ENCODE measurements at places on chromosomes 5 and 9. TPM values are rescaled to one million over a fixed set of nuclear protein-coding genes. Genes with fewer than 3 reads are reported as not detected.

PITX1 gene
- total RNA-seq = 8.7 TPM

PCDHGB2 gene
- 3.3 TPM for total RNA-seq

LURAP1L gene
- 25.9 TPM for total RNA-seq

PCDH1 gene
- 38.0 TPM for total RNA-seq

ZFP62 gene
- total RNA-seq = 22.8 TPM

CER1 gene
- total RNA-seq = not detected

NUP188 gene
- total RNA-seq = 22.9 TPM

ZNF354B gene
- 13.7 TPM for total RNA-seq

CTXN3 gene
- total RNA-seq = not detected

GHR gene
- total RNA-seq = 6.0 TPM

FOXD4L3 gene
- total RNA-seq = not detected

MCCC2 gene
- total RNA-seq = 24.2 TPM

MLLT3 gene
- total RNA-seq = 30.7 TPM

GRXCR2 gene
- total RNA-seq = not detected

GAS1 gene
- 47.4 TPM for total RNA-seq

GABRA1 gene
- total RNA-seq = not detected

PCDHA11 gene
- total RNA-seq = 0.69 TPM

NME5 gene
- total RNA-seq = 2.0 TPM

IL13 gene
- not detected for total RNA-seq

C9orf153 gene
- total RNA-seq = 0.46 TPM

FCN2 gene
- total RNA-seq = not detected

ACOT12 gene
- not detected for total RNA-seq

SWI5 gene
- total RNA-seq = 21.3 TPM

NEUROG1 gene
- not detected for total RNA-seq

TLX3 gene
- total RNA-seq = not detected

MLANA gene
- not detected for total RNA-seq

OTP gene
- not detected for total RNA-seq

SLC6A7 gene
- total RNA-seq = not detected

C5orf63 gene
- 2.3 TPM for total RNA-seq

BTNL8 gene
- total RNA-seq = 0.34 TPM

BHMT2 gene
- 44.2 TPM for total RNA-seq

CATSPER3 gene
- total RNA-seq = 0.42 TPM

PKD2L2 gene
- total RNA-seq = not detected

PCDHA9 gene
- 0.23 TPM for total RNA-seq

FBP2 gene
- total RNA-seq = not detected

LCN1 gene
- not detected for total RNA-seq

NUTM2G gene
- total RNA-seq = not detected

FIBCD1 gene
- not detected for total RNA-seq

GFI1B gene
- not detected for total RNA-seq

SARDH gene
- 0.50 TPM for total RNA-seq

PTPRD gene
- total RNA-seq = 4.2 TPM

KCNV2 gene
- total RNA-seq = not detected

ERAP2 gene
- total RNA-seq = 7.5 TPM

MSX2 gene
- total RNA-seq = 4.0 TPM

PCDHB5 gene
- 3.6 TPM for total RNA-seq

KIF4B gene
- under 0.01 TPM for total RNA-seq

LMX1B gene
- 0.66 TPM for total RNA-seq

SETD9 gene
- 20.8 TPM for total RNA-seq

TLR4 gene
- 16.6 TPM for total RNA-seq

UBE2QL1 gene
- total RNA-seq = 0.66 TPM

ADAMTS2 gene
- total RNA-seq = 31.8 TPM

POMT1 gene
- total RNA-seq = 22.6 TPM

FREM1 gene
- 0.58 TPM for total RNA-seq

CNTNAP3B gene
- 60.5 TPM for total RNA-seq

SOHLH1 gene
- total RNA-seq = not detected

SCGB3A1 gene
- not detected for total RNA-seq

PRDM9 gene
- total RNA-seq = not detected

FAM53C gene
- total RNA-seq = 22.4 TPM

Measured in esophagus muscularis mucosa (tissue), 4 donors.